Suprapubic skin (tissue), 4 donors: ENCODE measurements at places on chromosomes 1 and 21.

GRCh38 chr1:30397576-30397975, 325.8 kb downstream of the MATN1 start:
- peak; percentile 52 for DNase-seq

- DNase-seq: no peak
These were observed 1.2 kb downstream of the RNASEL start for GRCh38 chr1:182587666-182588499.

DNA sequence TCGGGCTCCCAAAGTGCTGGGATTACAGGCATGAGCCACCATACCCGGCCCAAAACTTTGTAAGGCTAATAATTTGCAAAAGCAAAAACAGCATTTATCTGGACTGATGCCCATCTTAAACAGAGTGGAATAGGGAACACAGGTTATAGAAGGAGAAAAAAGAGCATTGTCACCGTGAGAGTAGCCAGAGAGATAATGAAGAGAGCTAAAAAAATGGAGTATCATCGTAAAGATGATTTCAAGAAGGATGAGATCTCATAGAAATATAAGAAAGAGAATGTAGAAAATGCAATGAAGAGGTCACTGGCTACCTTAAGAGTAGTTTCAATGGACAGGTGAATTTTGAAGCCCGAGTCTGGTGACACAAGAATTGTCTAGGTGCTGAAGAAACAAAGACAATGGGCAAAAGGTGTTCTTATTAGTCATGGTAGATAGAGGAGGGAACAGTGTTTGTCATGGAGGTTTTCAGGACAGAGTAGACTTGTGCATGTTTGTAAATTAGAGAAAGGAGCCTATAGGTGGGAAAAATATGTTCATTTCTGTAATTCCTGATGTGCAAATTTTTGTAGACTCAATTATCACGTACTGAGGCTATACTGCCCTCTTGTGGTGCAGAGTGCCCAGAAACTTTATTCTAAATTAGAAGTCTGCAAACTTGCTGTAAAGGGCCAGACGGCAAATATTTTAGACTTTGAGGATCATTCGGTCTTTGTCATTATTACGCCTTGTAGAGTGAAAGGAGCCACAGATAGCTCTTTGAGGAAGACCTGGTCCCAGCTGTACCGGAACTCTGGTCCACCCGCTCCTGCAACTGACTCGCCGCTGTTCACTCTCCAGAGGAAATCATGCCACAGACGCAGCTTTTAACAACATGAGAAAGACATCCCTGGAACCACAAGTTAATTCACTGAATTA, 8.1 kb upstream of the TMEM183A start:
- no peak for DNase-seq

GRCh38 chr1:224238212-224238611, 55.2 kb downstream of the DEGS1 start:
- DNase-seq: no peak

DNA sequence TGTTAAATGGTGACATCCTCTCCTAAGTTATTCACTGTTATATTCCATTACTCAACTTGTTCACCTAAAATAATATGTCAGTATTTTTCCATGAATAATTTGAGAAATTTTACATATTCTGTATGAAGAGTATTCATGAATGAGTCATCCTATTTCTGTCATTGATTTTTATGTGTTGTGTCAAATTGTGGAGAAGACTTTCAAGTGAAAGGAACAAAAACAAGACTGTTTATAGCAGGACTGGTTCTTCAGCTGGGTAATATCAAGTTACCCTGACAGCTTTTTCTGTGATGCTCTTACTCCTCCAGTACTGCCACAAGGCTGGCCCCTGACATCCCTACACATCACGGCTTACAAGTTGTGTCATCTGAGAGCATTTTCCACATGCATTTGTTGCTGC, 847.7 kb downstream of the NCAM2 start:
- no peak for DNase-seq

GRCh38 chr1:87337606-87338005, 8.9 kb downstream of the LMO4 start:
- no peak for DNase-seq

DNA sequence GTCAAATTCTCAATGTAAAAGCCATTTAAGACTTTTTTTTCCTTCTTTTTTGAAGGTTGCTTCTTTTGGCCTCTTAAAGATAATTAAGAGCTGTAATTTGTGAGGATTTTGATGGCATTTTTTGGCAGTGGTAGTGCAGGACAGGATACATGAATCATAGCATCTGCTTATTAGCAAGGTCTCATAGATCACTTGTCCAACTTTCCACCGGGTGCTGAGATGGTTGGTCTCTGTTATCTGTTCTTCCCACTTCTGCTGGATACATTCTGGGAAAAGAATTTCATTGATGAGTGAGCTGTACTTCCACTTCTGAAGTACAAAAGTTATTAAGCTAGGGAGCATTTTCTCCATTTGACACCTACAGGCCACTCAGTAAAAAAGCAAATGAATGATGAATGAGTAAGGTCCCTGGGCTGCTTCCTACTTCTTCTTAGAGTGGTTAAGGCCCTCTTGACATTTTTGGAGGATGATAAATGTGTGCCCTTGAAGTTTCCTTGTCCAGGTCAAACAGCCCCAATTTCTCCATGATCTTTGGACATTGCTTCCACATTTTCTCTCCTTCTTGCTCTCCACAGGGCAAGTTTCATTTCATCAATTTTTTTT, 100.6 kb downstream of the ROR1 start:
- DNase-seq: no peak

DNA sequence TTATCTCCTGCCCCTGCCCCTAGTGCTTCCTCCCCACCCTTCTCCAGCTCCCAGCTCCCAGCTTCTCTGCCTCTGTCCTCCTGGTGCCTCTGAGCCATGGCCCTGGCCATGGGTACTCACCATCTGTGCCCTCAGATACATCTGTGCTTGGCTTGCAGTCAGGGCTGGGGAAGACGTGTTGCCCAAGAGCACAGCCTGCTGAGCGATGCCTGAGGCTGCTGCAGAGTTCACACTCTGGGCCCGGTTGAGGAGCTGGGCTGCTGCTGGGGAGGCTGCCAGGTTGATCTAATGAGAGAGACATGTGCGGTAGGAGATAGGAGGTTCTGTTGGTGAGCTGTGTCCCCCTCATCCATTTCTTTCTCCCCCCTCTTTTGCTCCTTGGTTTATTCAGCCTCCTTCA, 49.4 kb upstream of the A3GALT2 start:
- DNase-seq: peak; percentile 38

GRCh38 chr1:29186252-29186651, 4.6 kb upstream of the SRSF4 start:
- peak; percentile 5 for DNase-seq

GRCh38 chr1:212699104-212699624, 476 bp downstream of the BATF3 start:
- peak; percentile 70 for DNase-seq

DNA sequence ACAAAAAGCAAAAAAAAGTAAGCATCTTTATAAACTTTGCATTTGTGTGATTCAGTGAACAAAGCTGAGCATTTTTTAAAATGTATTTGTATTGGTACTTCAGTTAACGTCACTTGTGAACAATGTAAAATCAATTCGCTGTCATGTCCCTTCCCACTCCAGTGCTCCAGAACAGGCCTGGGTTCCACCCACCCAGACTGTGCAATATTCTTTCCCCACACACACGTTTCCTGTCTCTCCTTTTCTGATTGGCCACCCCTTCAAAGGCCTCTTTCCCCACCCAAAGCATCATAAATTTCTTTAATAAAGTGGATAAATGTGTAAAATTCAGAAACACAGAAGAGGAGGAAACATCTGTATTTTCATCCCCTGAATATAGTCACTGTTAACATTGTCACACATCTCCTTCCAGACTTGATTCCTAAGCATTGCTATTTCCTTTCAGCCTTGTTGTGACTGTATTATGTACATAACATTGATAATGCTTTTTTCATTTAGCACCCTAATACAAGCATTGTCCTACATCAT, 12.0 kb downstream of the CLEC20A start:
- DNase-seq: no peak

DNA sequence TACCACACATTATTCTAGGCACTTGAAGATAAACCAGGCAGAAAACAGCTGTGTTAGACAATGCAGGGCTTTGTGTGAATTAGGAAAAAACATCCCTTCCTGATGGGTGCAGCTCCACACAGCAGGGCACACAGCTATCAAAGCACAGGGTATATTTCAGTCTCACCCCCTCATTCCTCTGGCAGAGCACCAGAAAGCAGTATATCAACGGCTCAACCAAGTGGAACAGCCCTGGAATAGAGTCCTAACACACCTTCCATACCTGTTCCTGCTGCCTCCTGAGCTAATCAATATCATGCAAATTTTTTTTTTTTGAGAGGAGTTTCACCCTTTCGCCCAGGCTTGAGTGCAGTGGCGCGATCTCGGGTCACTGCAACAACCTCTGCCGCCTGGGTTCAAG, 32.1 kb downstream of the LYST start:
- DNase-seq: no peak

- no peak for DNase-seq
These were observed 43.4 kb downstream of the SHCBP1L start for GRCh38 chr1:182909578-182909977.

DNA sequence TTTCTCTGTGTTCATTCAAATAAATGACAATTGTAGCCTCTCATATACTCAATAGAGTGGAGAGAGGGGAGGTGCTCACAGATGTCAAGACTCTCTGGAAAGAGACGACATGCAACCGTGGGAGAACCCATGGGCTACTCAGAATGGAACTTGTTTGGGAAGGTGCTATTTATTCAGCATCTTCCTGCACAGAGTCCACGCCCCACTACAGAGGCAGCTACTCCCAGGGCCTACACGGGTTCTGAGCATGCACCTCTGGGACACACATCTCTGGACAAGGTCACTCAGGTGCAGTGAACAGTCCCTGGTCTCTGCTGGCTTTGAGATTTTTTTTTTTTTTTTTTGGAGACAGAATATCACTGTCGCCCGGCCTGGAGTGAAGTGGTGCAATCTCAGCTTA, 64.1 kb downstream of the NID1 start:
- DNase-seq: no peak
